ENCODE measurements at places on chromosomes 3 and 15.

- peak; percentile 87 for DNase-seq
Measured at GRCh38 chr3:126540342-126540849, 16.4 kb downstream of the CHST13 start.

GRCh38 chr3:17322106-17322793 lies 420.2 kb downstream of the TBC1D5 start:
- DNase-seq: no peak

- peak; percentile 34 for DNase-seq
Measured at GRCh38 chr15:35740761-35741160, 194.8 kb upstream of the DPH6 start.

GRCh38 chr15:98413933-98414546 lies 234.3 kb upstream of the IGF1R start:
- DNase-seq: no peak

DNA sequence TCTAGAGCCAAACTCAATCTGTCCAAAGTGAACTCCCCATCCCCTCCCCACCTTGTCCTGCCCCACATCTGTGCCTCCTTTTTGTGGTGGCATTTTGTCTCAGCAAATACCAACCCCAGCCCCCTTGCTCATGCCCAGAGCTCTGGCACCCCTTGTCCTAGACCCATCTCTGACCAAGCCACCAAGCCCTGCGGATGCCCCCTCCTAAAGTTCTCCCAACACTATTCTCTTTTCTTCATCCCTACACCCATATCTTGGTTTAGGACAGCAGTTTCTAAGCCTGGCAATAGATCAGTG lies 17.7 kb downstream of the ACAA1 start:
- DNase-seq: no peak

- DNase-seq: peak; percentile 92
Measured at GRCh38 chr15:38217191-38217595, 35.4 kb upstream of the SPRED1 start.

GRCh38 chr3:29181149-29181780 lies 99.6 kb upstream of the RBMS3 start:
- DNase-seq: no peak

- no peak for DNase-seq
Measured at GRCh38 chr3:173284301-173284700, 113.2 kb upstream of the NLGN1 start.

- DNase-seq: no peak
Measured at GRCh38 chr3:2198776-2199279, 100.2 kb downstream of the CNTN4 start.
